OCI-M1 (cell line): ENCODE measurements at places on chromosomes 5 and 9.

DNA sequence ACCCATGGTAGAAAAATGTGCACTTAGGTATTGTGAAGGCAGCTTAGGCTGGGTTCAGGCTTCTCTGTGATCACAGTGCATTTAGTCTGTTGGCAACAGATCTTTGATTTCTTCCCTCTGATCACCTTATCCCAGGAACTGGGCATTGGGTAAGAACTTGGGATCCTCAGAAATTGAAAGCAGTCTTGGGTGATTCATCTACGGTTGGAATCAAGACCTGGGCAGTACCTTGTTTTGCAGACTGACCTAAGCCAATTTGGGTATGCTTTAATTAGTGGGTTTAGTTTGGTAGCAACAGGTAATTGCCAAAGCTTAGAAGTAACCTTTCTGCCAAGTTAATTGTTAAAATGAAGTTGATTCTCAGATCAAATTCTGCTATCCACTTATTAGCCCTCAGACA is 17.8 kb downstream of the ENTREP1 start:
- DNase-seq: no peak

- peak; percentile 11 for DNase-seq
These were observed 200.8 kb downstream of the CRB2 start for GRCh38 chr9:123556464-123557435.

DNA sequence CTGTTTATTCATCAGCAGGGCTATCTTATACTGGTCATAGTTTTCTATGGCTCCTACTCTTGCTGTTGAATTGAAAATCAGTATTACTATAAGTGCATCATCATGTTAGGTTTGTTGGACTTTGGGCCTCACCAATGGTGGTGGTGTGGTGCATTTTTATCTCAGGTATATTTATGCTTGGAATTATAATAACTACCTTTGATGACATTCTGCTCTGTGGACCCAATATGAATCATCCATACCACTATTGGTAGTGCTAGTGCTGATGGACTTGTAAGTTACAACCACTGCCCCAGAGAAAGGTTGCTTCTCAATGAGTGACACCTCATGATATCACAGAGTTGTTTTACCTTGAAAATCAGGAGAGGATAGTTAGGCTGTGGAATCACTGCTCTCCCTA is 28.0 kb downstream of the IL9 start:
- DNase-seq: no peak

- peak; percentile 68 for DNase-seq
These were observed 3.1 kb downstream of the CXXC5 start for GRCh38 chr5:139651043-139651834.

DNA sequence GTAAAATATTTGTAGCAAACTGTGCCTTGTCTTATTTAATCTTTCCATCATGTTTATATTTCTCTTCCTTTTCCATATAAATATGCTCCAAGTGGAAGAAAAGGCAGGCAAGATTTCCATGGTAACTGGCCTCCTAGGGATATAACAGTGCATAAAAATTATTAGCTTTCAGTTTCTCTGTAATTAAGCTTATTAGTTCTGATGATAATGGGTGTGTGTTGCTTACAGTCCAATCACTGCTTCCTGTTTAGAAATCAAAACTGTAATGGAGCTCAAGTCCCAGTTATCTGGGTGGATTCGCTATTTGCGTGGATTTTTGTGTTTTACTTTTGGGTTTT is 213.0 kb downstream of the PJA2 start:
- DNase-seq: no peak

DNA sequence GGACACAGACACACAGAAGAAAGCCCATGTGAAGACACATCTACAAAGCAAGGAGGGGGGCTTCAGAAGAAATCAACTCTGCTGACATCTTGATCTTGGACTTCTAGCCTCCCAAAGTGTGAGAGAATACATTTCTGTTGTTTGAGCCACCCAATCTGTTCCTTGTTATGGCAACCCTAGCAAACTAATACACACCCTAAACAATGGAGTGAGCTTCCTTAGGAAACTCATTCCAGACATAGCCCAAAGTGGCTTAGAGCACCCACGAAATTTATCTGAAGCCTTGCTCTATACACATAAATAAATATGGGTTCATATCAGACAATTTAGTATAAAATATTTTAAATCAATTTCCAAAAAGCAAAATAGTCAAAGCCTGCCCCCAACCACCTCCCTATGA is 7.6 kb upstream of the TBC1D2 start:
- no peak for DNase-seq

GRCh38 chr5:154779105-154779504 is 23.9 kb downstream of the LARP1 start:
- DNase-seq: no peak

DNA sequence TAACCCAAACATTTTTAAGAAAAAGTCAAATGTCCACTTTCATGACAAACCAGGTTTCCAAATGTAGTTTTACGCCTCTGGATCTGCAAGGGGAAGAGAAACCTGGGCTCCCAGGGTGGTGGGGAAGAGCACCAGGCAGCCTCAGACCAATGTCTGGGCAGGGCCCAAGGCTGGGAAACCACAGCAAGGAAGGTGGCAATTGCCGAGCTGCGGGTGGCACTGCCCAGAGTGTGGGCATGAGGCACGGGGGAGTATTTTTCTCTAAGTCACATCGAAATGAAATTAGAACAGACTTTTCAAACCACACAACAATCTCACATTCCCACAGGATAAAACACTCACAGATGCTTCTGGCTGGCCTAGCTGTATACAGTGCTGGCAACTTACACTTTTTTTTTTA is 32.6 kb upstream of the RASGEF1C start:
- DNase-seq: no peak
